ENCODE measurements at places on chromosomes 5 and 9. TPM values are rescaled to one million over a fixed set of nuclear protein-coding genes. Genes with fewer than 3 reads are reported as not detected.

Gene KLF9
- 5.9 TPM for total RNA-seq

Gene TMEM38B
- 18.4 TPM for total RNA-seq

Gene ADAMTS12
- not detected for total RNA-seq

Gene EPB41L4B
- total RNA-seq = 20.2 TPM

Gene TAF1L
- total RNA-seq = not detected

Gene ANKRD33B
- total RNA-seq = 3.1 TPM

Gene LRRC19
- not detected for total RNA-seq

Gene COQ4
- total RNA-seq = 57.1 TPM

Gene PROB1
- total RNA-seq = 3.1 TPM

Gene LAMC3
- not detected for total RNA-seq

Gene RASGEF1C
- not detected for total RNA-seq

Gene SLC1A1
- total RNA-seq = not detected

Gene CEP72
- total RNA-seq = 16.4 TPM

Gene SLC6A18
- total RNA-seq = not detected

Gene GARIN3
- total RNA-seq = not detected

Gene PPP2R2B
- not detected for total RNA-seq

Gene PCDHA1
- total RNA-seq = 0.07 TPM

Gene GDA
- not detected for total RNA-seq

Gene EFCAB9
- not detected for total RNA-seq

Gene RBM22
- 66.9 TPM for total RNA-seq

Gene HNRNPH1
- 981 TPM for total RNA-seq
